ENCODE measurements at places on chromosomes 6 and 20.

DNA sequence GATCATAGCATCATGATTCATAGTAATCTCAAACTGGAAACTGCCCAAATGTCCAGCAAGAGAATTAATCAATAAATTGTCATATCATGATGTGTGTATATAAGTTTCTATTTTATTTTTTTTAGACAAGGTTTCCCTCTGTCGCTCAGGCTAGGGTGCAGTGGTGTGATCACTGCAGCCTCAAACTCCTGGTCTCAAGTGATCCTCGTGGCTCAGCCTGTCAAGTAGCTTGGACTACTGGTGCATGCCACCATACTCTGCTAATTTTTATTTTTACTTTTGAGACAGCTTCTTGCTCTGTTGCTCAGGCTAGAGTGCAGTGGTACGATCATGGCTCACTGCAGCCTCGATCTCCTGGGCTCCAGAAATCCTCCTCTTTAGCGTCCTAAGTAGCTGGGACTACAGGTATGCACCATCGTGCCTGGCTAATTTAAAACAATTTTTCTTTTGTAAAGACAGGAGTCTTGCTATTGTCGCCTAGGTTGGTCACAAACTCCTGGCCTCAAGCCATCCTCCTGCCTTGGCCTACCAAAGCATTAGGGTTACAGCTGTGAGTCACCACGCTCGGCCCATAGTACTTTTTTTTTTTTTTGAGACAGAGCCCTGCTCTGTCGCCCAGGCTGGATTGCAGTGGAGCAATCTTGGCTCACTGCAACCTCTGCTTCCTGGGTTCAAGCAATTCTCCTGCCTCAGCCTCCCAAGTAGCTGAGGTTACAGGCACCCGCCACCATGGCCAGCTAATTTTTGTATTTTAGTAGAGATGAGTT lies 8.7 kb upstream of the ATRN start:
- ATAC-seq: no peak

DNA sequence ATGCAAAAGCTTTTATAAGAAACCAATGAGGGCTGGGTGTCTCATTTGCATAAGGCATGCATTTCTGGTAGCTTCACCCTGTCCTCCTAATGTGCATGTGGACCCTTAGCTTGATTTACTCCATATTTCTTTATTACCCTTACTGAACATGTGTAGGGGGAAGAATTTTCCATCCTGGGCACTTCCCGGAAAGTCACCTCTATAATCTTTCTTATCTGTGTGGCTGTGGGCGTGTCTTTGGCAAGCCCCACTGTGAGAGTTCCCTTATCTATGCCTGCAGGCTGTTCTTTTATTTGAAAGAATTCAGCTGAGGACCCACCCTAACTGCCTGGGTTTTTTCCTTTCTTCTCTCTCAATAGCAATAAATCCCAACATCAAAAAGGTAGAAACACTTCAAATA lies 627.8 kb downstream of the DOK5 start:
- ATAC-seq: no peak

DNA sequence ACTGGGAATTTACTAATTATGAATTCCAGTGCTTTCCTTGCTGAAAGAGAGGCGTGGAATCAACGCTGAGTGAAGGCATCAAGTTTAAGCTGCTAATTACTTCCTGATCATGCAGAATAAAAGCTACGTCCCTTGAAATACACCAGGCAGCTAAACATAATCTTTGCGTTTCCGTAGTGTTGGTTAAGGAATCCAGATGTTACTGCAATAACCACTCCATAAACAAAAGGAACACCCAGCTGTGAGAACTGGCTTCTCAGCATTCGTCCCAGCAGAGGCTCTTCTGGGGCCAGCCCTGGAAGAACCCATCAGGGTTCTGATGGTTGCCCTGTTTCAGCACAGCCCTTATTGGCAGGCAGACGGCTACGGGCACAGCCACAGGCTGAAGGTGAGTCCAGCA lies 111.4 kb downstream of the CDH26 start:
- ATAC-seq: no peak

GRCh38 chr6:2804516-2804915 lies 37.1 kb downstream of the SERPINB1 start:
- ATAC-seq: no peak

DNA sequence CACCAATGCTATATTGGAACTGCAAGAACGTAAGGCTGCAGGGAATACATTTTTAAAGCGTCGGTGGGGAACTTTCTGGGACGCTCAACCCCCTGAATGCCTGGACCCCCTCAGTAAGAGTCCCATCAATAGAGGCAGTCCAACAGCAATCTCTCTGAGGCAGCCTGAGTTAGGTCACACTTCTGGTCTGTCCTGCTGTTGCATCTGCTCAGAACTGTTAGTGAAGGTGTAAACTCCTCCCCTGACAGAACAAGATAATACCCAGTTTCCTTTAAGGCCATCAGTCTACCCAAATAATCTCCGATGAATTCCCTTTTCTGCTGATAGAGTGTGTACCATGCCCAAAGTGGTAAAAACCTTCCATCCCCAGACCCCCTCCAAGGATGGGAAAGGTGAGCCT lies 1.1 kb upstream of the RNGTT start:
- ATAC-seq: no peak
